HEK293T (cell line): ENCODE measurements at places on chromosomes 1 and 21.

- no peak for DNase-seq
Measured at GRCh38 chr1:172107316-172107975, 266.1 kb downstream of the DNM3 start.

DNA sequence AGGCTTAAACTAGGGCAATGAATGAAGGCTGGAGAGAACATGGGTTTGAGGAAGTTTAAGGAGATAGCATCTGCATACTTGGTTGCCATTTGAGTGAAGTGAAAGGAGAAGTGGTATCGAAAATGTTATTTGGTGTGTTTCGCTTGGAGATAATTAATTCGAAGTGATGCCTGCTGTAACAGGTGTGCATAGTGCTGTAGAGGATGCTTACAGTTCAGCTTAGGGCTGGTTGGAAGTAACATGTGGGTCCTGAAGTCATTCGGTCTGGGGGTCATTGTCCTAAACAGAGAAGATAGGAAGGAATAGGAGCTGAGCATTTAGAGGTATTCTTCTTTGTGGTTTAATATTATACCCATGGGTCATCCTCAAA lies 301 bp upstream of the NUDT17 start:
- no peak for DNase-seq

DNA sequence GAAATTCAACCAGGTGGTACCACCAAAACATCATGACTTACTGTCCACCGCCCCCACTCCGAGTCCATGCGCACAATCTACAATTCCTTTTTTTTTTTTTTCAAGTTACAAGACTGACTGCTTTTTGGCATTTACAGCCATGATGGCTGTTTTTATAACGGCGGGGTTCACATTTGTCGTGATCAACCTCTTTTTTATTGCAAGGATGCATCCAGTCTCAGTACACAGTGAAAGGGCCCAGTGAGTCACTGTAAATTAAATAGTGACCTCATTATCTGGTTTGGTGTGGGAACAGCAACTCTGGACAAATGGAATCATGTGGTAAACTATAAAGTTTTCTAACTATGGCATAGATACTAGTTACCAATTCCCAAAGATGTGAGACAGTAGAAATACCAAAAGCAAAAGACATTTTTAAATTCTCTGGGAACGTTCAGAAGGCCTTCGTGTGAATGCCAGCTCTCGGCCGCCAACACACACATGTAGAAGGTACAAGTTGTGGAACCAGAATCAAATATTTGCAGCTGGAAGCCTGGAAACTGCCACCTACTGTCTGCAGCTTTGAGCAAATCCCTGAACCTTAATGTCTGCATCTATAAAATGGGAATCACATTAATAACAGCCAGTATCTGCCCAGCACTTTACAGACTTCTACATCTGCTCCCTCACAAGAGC lies 4.9 kb downstream of the GLIS1 start:
- no peak for DNase-seq

- no peak for DNase-seq
Measured at GRCh38 chr1:58629031-58629462, 52.0 kb upstream of the TACSTD2 start.

DNA sequence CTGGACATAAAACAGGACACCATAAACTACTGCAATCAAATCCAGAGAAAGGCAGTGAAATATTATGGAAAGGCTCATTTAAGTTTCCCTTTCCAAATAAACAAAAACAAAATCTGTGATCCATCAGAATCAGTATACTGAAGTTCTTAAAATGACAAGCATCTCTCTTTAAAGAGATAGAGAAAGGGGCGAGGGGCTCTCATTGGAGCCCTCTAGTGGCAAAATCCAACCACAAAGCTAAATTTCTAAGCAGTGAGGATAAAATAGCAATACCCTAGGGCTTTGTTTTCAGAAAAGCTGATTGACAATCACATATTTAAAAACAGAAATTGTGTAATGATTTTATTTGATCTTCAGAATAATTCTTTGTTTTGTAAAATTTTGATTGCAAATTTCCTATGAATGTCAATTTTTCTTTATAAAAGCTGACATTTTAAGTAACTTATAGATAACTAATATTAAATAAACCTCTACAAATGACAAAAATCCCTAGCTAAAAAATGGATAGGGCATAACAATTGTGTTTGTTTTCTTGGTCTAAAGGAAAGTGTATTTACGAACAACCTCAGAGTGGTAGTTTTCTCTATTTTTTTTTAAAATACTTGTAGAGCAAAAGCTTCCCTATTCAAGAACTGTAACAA lies 138.2 kb downstream of the COL24A1 start:
- DNase-seq: peak; percentile 39

GRCh38 chr1:73044241-73045036 lies 762.1 kb upstream of the NEGR1 start:
- no peak for DNase-seq

GRCh38 chr1:229699613-229700267 lies 73.7 kb downstream of the URB2 start:
- peak; percentile 5 for DNase-seq

DNA sequence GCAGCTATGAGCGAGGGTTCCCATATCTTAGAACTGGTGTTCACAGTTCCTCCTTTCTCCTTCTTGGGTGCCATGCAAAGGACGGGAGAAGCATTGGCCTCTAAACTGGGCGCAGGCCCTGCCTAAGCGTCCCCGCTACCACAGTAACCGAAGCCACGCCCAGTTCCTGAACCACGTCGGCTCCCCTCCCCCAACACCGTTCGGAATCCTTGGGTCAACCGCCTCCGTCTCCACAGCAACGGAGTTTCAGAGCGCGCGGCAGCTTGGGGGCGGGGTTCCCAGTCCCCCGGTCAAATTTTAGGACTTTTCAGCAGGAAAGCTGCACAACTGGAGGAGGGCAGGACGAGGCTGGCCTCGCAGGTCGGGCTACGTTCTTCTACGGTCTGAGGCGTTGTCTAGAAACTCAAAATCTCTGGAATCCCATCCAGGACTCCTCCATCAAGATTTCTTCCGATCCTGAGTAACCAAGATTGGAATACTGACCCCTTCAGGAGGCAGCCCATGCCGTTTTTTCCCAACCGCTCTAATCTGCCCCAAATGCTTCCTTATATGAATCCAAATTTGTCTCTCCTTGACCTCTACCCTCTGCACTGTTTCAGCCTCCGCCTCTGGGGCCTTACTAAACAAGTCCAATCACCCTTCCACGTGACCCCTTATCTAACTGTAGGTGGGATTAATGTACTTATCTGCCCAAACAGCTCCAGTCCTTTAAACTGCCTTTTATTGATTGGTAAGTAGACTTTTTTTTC lies at the start of gene SPAG17:
Gene SPAG17, minus strand, starts transcription at position 145 of the 749 bp plus-strand sequence. Its CDS starts 71 bp downstream, at position 74.
- peak; percentile 82 for DNase-seq

DNA sequence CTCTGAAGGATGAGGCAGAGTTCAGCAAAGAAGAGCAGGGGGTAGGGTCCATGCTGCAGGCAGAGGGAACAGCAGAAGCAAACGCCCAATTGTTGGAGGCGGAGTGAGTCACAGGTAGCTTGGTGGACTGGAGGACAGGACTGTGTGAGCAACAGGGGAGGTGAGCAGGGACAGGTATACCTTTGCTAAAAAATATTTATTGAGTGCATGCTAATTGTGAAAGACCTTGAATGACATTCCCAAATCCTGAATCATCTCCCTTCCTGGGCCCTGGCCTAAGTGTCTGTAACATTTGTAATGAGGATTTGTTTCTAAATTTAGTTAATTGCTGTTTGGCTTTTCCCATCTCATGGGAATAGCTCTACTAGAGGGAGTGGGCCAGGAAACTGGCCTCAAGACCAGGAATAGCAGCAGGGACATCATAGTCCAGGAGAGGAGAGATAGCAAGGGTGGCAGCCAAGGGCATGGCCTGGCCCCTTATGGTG lies 123.7 kb downstream of the FOXD2 start:
- DNase-seq: no peak

DNA sequence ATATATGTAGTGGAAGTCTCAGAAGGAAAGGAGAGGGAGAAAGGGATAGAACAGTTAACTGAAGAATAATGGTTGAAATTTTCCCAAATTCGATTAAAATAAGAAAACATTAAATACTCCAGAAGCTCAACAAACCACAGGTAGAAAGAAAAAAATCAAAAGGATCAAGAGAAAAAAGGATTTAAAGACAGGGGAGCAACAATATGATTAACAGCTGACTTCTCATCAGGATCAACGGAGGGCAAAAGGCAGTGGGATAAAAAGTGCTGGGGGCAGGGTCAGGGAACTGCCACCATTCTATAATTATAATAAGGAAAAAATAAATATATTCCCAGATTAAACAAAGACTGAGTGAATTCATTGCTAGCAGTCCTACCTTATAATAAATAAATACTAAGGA lies 55.3 kb downstream of the CDKN2C start:
- no peak for DNase-seq

DNA sequence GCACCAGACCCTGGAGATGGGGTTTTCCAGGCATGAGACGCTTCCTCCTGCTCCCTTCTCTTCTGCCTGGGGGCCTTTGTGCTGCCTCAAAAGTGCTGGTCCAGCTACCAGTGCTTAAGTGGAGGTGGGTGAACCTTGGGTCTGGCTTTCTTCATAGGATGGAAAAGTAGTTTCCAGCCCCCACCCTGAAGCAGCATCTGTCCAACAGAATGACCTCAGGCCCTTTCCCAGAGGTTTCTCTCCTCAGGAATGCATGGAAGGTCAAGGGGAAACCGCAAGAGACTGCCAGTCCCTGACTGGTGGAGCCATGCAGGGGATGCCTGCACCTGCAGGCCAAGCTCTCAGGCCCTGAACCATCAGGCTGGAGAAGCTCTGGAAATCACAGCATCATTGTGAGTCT lies 63.8 kb downstream of the HMGB4 start:
- no peak for DNase-seq

- DNase-seq: no peak
Measured at GRCh38 chr1:162621256-162621655, 11.0 kb upstream of the DDR2 start.

- DNase-seq: no peak
Measured at GRCh38 chr1:52672946-52673345, 25.2 kb downstream of the COA7 start.

- no peak for DNase-seq
Measured at GRCh38 chr1:71228241-71228640, 147.4 kb upstream of the ZRANB2 start.

DNA sequence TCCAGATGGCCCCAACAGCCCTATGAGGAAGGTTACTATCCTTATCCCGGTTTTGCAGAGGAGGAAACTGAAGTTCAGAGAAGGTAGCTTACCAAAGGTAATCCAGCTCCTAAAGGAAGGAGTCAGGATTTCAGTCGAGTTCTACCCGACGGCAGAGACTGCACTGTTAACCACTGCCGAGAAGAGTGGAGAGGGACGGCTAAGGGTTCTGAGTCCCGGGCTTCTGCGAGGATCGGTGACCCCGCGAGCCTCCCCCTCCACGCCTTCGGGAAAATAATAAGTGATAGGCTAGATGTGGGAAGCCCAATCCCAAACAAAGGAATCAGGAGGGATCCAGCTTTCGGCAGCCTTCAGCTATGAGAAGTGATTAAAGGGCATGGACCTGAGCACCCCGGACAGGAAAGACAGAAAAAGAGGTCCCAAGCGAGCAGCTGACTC lies 587 bp downstream of the TMEM53 start:
- DNase-seq: no peak

GRCh38 chr1:31445951-31446350 lies 32.9 kb downstream of the SERINC2 start:
- DNase-seq: no peak

DNA sequence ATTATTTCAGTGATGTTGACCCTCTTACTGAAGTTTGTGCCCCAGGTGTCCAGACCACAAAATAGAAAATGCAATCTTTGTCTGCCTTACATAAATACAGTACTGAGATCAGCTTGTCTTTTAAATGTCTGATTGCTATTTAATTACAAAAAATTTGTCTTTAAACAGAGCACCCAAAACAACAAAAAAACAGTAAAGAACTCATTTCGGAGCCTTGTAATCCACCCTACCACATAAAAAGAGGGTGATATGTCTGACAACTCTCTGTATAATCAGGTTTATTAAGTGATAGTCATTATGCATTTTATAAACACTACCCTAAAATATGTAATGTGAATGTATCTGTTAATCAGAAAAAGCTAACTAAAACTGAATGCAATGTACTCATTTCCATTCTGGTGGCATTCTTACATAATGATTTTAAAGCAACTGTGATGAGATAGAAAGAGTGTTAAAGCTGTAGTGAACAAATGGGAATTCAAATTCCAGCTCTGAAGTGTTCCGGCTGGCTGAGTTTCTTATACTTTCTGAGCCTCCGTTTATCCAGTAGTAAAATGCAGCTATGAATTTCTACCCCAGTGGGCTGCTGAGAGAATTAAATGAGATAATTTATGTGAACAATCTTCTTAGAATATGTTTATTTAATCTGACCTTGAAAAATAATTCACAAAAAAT lies 486.6 kb downstream of the USP25 start:
- no peak for DNase-seq

GRCh38 chr1:202728951-202729350 lies 18.7 kb upstream of the SYT2 start:
- no peak for DNase-seq

DNA sequence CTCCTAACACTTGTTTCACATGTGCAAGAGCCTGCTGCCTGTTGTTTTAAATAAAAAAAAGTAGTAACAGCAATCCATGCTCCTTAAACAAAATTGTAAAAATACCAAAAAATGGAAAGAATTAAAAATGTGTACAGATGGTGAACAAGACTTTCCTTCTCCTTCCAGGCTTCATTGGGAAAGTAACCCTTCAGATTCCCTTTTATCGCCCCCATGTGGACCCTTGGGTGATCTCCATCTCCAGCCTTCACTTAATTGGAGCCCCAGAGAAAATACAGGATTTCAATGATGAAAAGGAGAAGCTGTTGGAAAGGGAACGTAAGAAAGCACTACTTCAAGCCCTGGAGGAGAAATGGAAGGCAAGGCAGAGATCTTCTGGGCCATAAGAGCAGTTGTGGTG lies 14.2 kb downstream of the VPS13D start:
- DNase-seq: peak; percentile 37

DNA sequence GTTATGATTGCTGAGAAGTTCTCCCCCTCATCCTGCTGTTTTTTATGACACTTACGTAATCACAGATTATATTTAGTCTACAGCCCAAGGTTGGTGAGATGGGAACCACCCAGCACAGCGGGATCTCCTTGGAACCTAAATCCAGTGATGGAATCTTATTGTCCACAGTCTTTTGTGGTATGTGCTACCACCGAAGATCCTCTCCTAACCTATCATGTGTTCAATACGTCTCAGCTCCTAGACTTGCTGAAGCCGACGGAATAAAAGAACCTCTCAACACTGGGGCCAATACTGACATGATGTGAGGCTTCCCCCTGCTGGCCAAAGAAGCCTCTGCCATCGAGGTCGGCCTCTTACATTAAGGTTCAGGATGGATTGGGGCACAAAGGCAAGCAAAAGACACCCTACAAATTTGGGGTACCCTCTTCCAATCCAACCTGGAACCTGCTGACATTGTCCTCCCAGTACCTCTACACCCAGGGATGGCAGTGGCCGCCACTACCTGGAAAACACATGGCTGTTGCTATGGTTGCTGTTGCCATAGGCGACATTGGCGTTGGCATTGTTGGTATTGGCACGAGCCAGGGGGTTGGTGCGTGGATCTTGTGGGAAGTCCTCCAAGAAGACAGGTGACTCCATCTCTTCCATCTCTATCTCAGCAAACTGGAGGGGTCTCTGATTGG lies 19.4 kb upstream of the KIF21B start:
- peak; percentile 85 for DNase-seq

GRCh38 chr1:94143809-94144176 lies 22.8 kb upstream of the ABCA4 start:
- no peak for DNase-seq
